ENCODE measurements at places on chromosomes 7 and 10.

- no peak for DNase-seq
Measured at GRCh38 chr7:618539-619367, 99.1 kb upstream of the PDGFA start.

- no peak for DNase-seq
Measured at GRCh38 chr10:60898321-60898720, 45.7 kb downstream of the RHOBTB1 start.

GRCh38 chr7:39379416-39379815 lies 186.8 kb upstream of the YAE1 start:
- no peak for DNase-seq

DNA sequence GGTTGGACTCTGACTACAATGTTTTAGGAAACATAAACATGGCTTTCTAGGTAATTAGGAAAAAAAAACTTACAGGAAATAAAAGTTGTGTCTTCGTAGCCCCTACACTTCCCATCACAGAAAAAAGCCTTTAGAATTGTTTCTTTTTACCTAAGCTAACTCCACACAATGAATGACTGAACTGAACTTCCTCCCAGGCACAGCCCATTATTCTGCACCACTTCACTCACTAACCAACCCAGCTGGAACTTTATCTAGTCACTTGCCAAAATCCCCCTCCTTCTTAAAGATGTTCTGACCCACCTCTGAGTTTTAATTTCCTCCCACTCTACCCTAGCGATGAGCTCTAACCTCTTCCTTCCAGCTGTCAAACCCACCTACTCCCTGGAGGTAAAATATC lies 91.7 kb upstream of the MEOX2 start:
- no peak for DNase-seq

DNA sequence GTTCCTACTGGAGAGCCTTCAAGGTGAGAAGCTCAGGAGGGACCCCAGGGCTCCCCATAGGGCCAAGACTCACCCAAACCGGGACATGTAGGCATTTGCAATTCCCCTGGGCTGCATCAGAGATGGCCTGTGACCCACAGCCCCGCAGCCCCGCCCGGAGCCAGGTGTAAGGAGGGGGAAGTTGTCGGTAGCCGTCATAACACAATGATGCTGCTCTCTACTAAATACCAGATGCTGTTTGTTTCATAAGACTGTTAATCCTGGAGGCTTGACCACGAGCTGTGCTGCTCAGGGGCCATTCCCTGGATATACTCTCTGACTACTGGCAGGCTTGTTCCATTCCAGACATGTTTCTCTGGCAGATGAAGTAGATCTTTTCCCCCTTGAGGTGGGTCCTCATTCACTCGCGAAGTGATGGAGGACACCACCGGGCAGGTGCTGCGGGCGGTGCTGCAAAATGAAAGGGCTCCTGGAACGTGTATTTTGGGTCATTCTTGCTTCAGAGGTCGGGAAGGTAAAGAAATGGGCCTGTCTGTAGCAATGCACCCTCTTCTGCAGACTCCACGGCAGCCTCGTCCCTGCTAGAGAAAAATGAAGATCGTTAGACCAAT lies 61.1 kb downstream of the MKI67 start:
- DNase-seq = no peak
